ENCODE measurements at places on chromosomes 3 and 15.

DNA sequence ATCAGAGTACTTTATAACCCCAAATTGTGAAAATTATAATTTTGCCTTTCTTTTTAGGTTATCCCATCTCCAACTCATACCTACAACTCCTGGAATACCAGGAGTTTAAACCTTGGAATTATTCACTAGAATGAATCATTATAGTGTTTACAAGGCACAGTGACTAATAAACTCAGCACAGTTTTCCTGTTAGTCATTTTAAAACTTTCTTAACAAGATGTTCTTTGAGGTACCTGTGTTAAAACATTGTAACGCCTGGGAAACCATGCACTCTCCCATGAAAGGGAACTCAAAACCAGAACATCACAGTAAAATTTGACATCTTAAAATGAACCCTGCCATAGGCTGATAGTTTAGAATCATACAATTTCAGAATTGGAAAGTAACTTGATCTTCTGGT lies 132.4 kb upstream of the OSTN start:
- no peak for DNase-seq

DNA sequence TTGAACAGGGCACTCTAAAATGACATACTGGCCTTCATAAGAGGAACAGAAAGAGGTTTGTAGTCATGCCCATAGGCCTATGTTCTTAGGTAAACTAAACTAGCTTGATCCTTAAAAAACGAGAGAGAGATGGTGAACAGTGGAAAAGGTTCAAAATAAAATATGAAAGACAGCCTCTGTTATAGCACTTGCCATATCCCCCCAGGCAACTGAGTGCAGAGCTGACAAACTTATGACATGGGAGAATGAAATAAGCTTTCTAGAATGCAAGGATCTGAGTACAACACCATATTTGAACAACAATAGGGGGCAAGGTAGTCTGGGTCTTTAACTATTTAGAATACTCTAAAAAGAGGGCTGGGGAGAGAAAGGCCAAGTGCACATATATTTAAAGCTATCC lies 700.6 kb upstream of the CFAP20DC start:
- no peak for DNase-seq

DNA sequence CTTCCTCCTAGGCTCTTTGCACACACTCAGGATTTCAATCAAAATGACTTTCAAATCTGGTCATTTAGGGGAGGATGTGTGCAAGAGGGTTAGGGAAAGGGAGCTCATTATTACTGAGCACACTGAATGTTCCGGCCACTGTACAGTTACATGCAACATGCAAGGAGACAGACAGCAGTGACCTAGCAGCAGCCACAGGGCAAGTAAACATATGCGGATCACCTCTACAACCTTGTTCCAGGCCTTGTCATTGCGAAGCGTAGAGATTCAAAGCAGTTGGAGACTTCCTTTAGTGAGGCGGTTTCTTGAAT lies 837.6 kb downstream of the AGBL1 start:
- DNase-seq, result no peak

DNA sequence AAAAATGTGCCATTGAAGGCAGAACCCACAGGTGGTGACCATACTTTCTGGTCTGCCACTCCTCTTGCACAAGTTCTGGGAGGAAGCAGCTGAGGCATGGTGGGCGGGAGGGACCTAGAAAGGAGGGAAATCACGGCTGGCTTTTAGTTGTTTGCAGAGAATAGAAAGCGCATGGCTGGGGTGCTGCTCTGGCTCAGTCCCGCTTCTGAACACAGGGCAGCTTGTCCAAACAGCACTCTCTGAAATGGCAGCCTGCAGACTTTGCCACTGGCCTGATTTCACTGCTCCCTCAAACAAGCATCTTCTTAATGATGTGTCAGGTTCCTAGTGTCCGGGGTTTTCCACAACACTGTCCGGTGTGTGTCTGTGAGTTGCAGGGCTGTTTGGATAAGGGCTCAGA lies 76.7 kb downstream of the AAGAB start:
- DNase-seq, result no peak

DNA sequence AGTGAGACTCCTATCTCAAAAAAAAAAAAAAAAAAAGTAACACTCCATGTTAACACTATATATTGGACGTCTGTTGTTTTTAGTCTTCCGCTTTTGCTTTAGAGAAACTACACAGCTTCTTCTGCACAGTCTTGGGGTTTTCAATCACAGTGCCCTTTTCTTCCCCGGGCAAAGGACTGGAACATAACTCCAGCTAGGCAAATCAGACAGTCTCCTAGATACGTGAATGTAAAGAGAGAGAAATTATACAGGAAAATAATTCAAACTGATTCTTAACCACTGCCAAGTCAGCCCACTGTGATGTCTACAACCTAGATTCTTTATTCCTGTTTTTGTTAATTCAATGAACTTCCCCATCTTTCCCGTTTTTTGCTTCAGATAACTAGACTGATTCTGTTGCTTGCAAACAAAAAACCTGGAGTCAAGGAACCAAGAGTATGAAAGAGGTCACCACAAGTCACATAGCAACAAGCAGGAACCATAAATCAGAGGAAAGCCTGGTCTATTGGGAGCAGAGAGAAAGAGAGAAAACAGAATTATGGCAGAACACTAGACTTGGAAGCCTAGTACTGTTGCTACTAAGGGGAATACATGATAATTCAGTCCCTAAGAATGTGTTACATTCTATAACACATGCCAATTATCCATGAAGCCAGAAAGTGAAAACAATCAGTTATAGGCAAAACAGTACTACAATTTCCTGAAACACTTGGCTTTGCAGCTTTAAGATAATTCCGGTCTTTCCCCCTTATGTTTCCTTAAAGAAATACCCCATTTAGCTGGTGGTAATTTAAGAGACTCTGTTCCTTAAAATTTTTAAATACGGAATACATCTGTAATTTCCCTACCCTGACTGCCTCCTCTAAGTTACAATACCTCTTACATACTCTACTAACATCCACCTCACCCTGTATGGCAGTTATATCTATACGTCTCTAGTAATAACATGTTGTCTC lies 63.1 kb downstream of the TBL1XR1 start:
- no peak for DNase-seq

DNA sequence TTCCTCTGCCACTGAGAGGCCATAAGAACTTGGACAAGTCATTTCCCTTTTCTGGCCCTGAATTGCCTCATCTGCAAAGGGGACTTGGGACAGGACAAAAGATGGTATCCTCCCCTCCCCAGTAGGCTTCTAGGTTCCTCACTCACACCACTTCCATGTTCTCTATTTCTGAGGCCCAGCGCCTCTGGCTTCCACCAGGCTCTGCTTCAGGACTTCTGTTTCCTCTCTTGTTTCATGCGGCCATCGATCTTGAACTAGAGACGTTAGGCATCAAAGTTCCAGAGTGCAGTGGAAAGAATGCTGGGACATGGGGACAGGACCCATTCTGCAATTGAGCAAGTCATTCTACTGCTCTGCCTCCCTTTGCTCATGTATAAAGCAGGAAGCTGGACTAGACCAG lies 1.7 kb downstream of the TM4SF4 start:
- DNase-seq, result no peak

- no peak for DNase-seq
Observed at GRCh38 chr3:123883701-123884202, 380 bp downstream of the MYLK start.

DNA sequence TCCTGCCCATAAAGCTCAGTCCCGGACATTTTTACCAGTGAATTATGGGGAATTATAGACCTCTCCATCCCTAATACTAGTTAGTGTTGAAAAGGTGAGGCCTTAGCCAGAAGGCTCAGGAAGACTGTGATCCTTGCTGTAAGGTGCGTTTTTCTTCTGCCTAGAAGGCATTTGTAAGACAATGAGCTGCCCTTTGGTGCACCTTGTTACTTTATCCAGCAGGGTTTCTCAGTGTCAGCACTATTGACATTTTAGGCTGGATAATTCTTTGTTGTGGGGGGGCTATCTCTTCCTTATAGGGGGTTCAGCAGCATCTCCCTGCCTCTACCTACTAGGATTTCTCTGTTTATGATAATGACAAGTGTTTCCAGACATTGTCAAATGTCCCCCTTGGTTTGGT lies 108.1 kb upstream of the ABHD17C start:
- DNase-seq, result no peak

DNA sequence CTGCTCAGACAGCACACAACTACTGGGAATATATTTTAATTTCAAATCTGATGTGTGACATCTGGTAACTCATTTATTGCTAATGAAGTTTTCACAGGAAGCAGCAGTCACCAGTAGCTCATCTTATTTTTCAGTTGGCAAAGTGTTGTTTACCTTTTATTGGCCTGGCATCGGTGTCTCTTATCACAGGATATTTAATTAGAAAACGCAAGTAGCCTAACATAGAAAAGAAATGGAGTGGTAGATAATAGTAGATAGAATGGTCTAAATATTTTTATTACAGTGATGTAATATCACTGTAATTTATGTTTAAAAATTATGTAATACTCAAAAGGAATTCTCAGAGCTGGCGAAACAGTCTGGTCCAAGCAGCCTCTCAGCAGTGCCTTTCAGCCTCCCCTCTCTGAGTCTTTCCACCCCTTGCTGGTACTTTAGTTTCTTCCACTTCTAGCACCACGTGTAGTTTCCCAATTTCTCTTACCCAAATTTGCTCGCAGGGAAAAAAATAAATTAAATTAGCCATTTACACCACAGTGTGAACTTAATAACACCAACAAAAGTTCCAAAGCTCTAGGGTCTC lies 31.9 kb downstream of the AGTR1 start:
- no peak for DNase-seq

DNA sequence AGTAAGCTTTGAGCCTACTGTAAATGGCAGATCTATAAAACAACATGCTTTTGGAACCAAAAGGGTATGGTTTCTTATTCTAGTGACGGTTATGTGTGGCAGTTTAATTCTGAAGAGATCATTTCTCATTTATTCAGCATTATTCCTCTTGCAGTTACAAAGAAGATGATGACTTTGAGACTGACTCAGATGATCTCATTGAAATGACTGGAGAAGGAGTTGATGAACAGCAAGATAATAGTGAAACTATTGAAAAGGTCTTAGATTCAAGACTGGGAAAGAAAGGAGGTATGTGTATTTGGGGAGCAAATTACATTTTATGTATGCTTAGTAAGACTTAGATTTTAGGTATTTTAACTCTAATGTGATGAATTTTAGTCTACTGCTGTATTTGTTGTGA lies 41.5 kb downstream of the CHD2 start:
- DNase-seq, result no peak

DNA sequence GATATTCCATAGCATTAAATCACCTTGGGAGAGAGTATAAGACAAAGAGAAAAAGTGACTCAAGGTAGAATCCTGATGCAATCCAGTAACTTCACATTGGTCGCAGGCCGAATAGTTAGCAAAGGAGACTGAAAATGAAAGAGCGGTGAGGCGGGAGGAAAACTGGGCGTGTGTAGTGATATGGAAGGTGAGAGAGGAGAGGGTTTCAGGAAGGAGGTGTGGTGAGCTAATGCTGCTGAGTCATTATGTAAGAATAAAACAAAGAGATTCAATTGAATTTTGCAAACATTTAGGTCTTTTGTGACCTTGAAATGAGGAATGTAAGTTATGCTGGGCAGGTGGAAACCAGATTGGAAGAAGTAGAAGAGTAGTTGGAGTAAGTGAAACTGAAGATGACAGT lies 235.3 kb downstream of the C3orf38 start:
- DNase-seq, result no peak

- DNase-seq, result no peak
Observed at GRCh38 chr3:37856381-37856780, 5.3 kb upstream of the CTDSPL start.

GRCh38 chr15:92025706-92026270 lies 172.3 kb downstream of the SLCO3A1 start:
- no peak for DNase-seq

DNA sequence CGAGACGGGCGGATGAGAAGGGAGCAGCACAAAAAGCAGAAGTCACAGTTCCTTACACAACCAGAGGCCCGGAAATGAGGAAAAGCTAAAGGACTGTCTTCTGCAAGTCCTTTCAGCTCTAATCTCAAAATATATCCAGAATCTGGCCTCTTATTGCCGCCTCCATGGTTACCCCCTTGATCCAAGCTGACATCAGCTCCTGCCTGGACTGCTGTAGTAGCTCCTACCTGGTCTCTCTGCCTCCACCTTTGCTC lies 324.0 kb upstream of the ROPN1 start:
- no peak for DNase-seq

DNA sequence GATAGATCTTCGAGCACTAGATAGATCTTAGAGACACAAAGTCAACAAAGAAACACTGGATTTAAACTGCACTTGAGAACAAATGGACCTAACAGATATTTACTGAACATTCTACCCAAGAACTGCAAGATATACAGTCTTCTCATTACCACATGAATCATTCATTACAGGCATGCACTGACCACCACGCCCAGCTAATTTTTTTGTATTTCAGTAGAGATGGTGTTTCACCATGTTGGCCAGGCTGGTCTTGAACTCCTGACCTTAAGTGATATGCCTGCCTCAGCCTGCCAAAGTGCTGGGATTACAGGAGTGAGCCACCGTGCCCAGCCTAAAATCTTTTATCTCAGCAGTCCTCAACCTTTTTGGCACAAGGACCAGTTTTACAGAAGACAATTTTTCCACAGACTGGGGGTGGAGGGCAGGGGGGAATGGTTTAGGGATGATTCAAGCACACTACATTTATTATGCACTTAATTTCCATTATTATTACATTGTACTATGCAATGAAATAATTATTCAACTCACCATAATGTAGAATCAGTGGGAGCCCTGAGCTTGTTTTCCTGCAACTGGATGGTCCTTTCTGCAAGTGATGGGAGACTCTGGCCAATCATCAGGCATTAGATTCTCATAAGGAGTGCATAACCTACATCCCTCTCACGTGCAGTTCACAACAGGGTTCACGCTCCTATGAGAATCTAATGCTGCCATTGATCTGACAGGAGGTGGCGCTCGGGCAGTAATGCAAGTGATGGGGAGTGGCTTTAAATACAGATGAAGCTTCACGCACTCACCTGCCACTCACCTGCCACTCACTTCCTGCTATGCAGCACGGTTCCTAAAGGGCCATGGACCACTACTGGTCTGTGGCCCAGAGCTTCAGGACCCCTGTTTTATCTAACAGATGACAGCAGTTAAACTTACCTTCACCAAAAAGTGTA lies 21.7 kb downstream of the CSNK1G1 start:
- DNase-seq, result no peak

- DNase-seq, result no peak
Observed at GRCh38 chr3:173688216-173688842, 290.8 kb downstream of the NLGN1 start.

DNA sequence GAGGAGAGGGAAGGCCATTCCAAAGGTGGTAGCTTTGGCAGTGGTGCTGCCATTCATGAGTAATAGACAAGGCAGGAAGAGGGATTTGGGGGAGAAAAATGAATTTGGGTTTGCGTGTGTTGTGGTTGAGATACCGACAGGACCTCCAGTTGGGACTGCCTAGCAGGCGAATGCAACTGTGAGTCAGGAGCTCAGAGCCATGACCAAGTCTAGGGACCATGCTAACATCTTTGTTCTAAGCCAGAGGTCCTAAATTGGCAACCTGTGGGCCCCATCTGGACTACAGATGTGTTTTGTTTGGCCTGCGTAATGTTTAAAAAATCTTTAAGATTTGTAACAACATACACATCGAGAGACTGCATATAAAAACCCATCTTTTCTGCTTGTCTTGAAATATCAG lies 61.6 kb downstream of the SAMMSON start:
- no peak for DNase-seq

- DNase-seq, result no peak
Observed at GRCh38 chr3:170829546-170830272, 40.3 kb downstream of the RPL22L1 start.
